ENCODE measurements at places on chromosomes 5 and 9. TPM values are rescaled to one million over a fixed set of nuclear protein-coding genes. Genes with fewer than 3 reads are reported as not detected.

- no peak for DNase-seq
Measured at GRCh38 chr5:162544905-162545304, 477.3 kb downstream of the GABRG2 start.

DNA sequence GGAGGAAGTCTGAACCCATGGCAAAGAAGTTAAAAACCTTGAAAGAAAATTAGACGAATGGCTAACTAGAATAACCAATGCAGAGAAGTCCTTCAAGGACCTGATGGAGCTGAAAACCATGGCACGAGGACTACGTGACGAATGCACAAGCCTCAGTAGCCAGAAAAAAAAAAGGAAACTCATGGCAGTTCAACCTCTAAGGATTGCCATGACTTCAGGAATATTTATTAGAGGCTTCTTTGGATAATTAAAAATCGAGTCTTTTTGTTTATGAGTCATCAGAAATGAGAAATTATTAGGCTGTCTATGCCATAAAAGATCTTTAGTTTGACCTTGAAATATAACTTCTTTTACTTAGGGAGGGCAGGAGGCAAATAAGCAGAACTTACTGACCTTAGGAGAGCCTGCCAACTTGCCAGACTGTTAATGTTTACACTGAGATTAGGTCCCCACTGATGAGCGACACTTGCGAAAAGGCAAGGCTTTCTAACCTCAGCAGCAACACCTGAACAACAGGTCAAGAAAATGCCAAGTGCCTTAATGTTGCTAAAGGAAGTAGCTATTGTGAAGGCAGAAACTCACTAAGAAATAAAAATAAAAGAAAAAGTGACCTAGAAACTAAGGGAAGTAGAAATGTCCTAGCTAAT is 55.2 kb upstream of the TUSC1 start:
- DNase-seq = no peak

- DNase-seq = no peak
Measured at GRCh38 chr9:130699047-130699446, 5.5 kb downstream of the EXOSC2 start.

DNA sequence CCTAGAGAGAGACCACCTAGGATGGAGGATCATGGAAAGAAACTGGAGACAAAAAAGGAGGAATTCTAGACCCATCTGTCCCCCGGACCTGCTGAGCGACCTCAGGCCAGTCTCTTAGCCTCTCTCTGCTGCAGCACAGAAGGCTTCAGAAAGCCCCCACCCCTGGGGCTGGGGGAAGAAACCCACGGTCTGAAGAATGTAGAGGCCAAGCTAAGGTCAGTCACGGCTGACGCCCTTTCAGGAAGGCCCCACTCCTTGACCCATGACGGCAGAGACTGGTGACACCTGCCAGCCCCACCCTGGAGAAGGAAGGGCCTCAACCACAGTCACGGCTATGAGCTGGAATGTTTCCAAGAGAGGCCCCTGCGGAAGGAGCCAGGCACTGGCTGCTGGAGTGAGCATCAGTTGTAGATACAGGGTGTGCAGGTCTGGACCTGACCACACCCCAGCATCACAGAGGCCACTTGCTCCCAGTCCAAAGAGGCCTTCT is 120.5 kb upstream of the BOD1 start:
- DNase-seq = no peak

DNA sequence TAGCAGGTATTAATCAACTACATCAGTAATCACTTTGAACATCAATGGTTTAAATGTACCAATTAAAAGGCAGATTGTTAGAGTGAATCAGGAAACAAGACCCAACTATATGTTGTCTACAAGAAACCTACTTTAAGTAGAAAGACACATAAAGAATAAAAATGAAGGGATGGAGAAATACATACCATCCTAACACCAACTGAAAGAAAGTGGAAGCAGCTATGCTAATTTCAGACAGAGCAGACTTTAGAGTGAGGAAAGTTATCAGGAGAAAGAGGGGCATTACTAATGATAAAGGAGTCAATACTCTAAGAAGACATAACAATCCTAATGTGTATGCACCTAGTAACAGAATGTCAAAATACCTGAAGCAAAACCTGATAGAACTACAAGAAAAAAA is 125.8 kb downstream of the NR6A1 start:
- no peak for DNase-seq

GRCh38 chr5:137214446-137215189 is 284.5 kb downstream of the SPOCK1 start:
- no peak for DNase-seq

DNA sequence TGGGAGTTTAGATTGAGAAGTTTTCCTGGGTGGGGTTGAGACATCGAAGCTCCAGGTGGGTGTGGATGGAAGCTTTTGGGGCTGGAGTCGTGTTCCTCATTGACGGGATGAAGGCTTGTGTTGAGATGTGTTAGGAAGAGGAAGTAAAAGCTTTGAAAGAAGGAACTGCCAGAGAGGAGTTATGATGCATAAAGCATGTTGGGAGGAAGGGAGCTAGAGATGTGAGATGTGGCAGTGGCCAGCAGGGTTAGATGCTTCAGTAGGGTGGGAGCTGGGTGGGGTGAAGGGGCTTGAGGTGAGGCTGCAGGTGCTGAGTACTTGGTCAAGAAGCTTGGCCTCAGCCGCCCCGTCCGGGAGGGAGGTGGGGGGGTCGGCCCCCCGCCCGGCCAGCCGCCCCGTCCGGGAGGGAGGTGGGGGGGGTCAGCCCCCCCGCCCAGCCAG is 56.7 kb downstream of the HSPA4 start:
- no peak for DNase-seq

DNA sequence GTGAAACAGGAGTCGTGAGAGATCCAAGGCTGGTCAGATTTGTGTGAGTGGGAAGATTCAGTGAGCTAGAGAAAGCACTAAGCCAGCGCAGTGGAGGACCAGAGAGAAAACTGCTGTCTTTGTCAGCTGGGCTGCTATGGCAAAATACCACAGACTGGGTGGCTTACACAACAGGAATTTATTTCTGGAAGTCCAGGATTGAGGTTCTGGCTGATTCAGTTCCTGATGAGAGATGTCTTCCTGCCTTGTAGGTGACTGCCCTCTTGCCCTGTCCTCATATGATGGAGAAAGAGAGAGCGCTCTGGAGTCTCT is 24.2 kb upstream of the ANKRD33B start:
- DNase-seq = no peak

BDP1 gene
- polyA plus RNA-seq = 34.8 TPM

LCN2 gene
- 1.1 TPM for polyA plus RNA-seq

TGFBI gene
- polyA plus RNA-seq = 289 TPM

PLEKHG4B gene
- polyA plus RNA-seq = 9.1 TPM
